Renal pelvis (tissue), 12 donors: ENCODE measurements at places on chromosomes 7 and 10.

DNA sequence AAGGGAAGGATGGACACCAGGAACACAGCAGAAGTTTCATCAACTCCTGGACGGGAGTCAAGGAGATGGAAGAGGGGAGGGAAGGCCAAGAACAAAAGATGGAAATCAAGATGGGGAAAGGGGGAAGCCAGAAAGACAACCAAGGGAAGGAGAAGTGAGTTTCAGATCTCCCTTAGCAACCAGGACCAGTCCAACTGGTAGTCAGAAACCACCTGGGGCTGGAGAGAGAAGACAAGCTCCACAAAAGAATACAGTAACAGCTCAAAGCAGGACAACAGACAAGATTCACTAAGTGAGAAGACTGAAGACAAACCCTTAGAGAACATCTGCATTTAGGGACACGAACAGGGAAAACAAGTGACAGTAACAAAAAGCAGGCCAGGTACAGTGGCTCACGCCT, 30.6 kb downstream of the CDCA7L start:
- no peak for DNase-seq

DNA sequence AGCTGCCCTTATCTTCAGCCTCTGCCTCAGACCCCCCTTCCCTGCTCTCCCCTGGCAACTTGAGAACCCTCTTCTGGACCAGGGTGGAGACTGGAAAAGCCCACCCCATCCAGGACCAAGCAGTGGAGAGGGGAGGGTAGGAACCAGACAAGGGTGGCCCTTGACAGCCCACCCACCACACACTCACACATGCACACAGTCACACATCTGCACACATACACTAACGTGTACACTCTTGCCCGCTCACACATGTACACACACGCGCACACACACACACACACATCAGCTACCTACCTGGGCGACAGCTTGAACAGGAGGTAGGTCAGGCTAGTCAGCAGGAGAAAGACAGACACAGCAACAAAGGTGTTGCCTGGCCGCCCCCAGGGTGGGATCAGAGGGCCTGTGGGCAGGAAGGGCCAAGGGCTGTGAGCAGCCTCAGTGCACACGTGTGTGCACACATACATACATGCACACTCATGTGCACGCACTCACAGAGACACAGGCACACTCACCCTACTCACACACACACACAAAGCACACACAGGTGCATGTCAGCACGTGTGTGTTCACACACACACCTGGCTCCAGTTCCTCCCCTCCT, 34.9 kb upstream of the TUBB8 start:
- DNase-seq = no peak

- no peak for DNase-seq
Observed at GRCh38 chr10:129950676-129951075, 13.4 kb downstream of the EBF3 start.

DNA sequence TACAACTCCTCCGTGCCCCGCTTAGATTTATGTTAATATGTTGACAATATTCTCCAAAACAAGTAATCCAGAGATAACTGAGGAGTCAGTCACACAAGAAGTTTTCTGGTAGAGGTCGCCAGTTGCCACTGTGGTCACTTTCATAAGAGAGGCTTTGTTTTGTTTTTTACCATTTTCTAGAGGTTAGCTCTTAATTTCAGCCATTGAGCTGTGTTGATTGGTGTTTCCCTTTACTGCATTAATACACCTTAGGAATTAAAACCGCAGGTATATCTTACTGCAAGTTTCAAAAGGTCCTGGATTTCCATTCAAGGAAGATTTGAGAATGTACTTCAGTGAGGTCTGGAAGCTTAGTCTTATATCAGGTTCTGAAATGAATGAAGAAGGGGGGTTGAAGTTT, 3.5 kb downstream of the BMI1 start:
- DNase-seq = no peak
